HCT116 (cell line): ENCODE measurements at places on chromosomes 12 and 14.

GRCh38 chr12:67697967-67698366 lies 49.4 kb downstream of the DYRK2 start:
- DNase-seq, result no peak

DNA sequence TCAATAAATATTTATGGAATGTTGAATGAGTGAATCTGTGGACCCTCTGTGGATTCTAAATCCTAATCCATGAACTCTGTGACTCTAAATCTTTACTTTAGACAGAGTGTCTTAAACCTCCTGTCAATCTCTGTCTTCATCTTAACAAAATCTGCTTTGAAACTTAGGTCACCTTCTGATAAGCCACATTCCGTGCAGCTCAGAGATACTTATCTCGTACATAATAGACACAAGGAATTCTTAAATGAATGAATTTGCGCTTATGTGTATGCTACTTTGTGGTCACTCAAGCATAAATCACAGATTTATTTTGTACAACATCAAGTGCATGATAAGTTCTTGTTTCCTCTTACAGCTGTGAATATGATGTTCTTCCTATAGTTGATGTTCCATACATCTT lies 2.2 kb upstream of the KRAS start:
- DNase-seq, result no peak

DNA sequence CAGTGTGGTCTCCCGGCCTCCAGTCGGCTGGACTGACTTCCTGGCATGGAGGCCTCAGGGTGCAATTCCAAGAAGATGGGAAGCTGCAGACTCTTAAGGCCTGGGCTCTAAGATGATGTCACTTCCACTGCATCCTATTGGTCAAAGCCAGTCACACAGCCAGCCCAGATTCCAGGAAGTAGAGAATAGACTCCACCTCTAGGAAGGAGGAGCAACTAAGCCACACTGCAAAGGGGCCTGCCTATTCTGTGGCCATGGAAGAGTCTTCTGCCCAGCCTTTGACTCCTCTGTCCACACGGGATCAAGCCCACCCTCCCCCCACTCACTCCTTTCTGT lies 103.9 kb upstream of the RFLNA start:
- peak; percentile 26 for DNase-seq

GRCh38 chr12:132153501-132154340 lies 9.5 kb downstream of the NOC4L start:
- no peak for DNase-seq

GRCh38 chr12:67046062-67046461 lies 223.1 kb upstream of the CAND1 start:
- no peak for DNase-seq

DNA sequence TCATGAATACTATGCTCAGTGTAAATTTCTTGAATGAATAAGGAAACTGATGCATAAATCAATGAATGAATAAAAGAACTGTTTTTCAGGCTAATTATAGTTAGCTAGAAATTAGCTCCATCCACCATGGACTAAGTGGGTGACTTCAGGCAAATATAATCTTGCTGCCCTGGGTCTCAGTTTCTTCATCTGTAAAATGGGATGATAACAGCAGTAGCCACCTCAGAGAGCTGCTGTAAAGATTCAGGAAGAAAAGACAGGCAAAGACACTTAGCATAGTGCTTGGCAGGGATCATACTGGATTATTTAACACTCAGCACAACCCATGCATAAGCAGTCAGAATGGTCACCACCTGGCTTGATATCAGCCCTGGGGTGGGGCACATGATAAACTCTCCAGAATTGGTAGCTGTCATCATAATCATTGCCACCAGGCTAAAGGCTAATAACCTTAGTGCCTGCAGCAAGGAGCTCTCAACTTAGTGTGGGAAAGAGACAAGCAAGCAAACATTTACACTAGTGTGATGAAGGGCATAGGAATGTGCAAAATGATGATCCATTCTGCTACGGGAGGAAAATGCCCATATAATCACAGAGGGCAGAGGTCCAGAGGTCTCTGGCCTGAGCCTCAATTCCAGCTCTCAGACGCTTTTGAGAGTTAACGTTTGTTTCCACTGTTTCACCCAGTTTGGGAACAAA lies 234.7 kb upstream of the TBX3 start:
- DNase-seq, result no peak

- DNase-seq, result no peak
Observed at GRCh38 chr12:24201258-24201970, 251.9 kb upstream of the SOX5 start.

GRCh38 chr14:88482524-88482923 lies 72.3 kb downstream of the PTPN21 start:
- no peak for DNase-seq

DNA sequence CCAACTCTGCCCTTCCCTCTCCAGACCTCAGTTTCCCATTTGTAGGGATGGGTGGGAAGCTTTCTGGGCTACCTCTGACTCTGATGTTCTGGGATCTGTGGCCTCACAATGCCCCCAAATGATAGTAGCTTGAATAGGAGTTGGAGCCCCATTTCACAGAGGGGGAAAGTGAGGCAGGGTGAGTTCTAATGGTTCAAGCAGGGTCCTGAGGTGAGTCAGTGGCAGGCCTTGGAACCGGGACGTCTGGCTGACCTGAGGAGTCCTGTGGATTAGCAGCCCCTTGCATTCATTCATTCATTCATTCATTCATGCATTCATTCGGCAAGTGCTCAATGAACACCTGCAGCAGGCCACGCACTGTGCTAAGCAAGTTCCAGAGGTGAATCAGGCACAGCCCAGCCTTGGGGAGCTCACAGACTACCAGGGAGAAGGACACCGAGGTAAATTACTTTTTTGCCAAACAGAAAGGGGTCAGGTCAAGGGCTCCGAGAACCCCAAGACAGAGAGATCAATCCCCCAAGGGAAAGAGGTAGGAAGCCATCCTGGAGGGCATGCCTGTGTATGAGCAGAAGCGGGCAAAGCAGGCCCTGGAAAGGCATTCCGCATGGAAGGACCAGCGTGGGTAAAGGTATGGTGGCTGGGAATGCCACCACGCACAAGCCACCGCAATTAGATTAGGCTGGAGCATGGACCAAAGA lies 818 bp upstream of the TMEM119 start:
- DNase-seq, result no peak

- no peak for DNase-seq
Observed at GRCh38 chr14:51367600-51367931, 127.5 kb downstream of the TMX1 start.

DNA sequence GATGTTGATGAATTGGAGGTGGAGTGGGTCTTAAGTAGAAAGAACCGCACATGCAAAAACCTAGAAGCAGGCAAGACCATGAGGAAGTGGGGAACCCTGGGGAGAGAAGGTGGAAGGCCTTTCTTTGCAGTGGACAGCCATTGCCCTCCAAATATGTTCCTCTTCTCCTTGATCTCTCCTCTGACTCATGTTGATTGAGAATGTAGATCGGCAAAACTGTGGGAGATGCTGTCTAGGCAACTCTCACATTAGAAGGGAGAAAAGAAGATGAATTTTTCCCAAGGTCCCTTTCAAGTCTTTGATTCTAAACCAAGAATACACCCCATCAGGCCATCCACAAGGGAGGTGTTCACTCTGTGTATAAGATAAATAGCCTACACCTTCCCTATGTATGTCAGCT lies 257.5 kb downstream of the MSRB3 start:
- no peak for DNase-seq

- DNase-seq, result no peak
Observed at GRCh38 chr14:89616852-89617341, 199.9 kb upstream of the FOXN3 start.

DNA sequence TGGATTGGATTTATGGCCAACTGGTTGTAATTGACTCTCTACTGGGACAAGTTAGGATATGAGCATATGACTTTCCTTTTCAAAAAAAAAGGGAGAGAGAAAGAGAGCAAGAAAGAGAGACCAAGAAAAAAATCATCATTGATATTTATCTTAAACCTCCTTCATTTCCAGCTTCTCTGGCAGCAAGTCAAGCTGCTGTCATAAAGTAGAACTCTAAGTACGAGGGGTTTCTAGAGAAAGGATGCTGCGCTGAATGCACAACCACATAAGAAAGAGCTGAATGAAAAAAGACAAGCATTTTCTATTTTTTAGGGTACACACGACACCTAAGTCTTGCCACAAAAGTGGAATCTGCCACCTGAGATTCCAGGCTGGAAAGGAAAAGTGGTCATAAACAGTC lies 182.6 kb downstream of the SLC25A21 start:
- no peak for DNase-seq

DNA sequence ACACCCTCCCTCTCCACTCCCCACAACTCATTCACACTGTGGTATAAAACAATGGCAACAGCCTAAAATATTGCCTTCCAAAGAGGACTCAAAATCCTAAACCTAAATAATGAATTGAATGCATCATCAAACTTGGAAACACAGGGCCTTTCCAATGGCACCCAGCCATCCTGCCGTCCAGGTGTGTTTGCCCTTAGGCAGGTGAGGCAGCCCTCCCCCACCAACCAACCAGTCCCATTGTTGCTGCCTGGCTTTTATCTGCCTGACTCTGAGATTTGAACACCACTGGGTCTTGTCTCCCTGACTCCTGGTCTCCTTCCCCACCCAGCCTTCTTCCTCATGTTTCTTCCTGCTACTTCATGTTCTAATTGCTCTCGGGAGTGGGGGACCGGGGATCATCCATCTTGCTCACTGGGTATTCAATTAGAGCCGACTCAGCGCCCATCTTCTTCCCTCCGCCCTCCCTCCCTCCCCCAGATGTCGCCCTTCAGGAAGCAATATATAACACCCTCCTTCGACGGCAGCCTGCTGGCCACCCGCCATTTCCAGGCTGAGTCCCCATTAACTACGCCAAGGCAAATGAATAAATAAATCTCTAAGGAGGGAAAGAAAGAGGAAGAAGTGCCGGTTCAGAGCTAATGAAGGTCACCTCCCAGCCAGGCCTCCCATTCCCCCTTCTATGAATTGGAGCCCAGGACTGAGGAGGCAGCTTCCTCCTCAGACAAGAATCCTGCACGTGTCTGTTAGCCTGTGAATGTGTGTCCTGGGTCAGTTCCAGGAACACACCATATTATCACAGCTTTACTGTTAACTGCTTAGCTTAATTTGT lies 36.3 kb upstream of the NTF3 start:
- no peak for DNase-seq

GRCh38 chr12:120055231-120056000 lies 61.1 kb downstream of the RAB35 start:
- no peak for DNase-seq

DNA sequence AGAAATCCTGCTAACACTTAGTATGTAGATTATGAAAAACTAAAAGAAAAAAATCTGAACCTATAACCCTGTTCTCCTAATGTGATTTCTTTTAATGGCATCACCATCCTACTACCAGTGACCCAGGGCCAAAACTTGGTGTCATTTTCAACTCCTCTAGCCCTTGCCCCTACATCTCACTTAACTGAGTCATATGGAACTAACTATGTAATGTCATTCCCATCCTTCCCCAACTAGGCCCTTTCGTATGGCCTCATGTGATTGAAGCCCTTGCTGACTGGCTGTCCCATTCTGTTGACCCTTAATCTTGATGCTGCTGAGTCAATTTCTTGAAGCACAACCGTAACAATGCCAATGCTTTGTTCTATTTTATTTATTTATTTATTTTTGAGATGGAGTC lies 7.6 kb downstream of the DMAC2L start:
- DNase-seq, result no peak

DNA sequence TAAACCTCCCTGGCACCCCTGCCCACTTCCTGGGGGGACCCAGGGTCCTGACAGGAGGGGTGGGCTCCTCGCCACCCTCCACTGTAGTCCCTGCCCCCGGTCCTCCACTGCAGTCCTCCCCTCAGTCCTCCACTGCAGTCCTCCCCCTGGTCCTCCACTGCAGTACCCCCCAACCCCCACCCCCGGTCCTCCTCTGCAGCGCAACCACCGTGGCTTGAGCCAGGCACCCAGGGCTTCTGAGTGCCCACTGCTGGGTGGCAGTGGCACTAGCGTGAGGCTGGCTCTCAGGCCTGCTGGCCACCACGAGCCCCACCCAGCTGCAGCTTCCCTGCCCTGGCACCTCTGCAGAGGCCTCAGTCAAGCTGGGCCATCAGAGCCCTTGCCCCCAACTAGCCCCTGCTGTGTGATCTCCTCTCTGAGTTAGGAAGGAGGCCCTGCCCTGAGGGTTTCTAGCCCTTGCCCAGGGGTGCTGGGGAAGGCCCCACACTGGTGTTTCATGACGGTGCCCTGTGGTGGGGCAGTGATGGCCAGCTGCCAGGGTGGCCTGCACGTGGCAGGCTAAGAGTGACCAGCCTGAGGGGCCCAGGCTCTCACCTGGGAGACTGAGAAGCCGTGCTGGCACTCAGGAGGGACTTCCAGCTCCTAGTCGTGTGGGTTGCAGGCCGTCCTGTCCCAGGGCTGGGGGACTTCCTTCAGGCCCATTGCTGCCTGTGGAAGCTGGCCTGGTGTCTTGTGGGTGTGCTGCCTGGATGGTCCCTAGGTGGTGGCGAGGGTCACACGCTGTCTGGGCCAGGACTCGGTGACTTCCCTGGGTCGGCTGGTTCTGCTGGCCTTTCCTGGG lies 9.7 kb downstream of the CEP170B start:
- no peak for DNase-seq

- no peak for DNase-seq
Observed at GRCh38 chr12:103268831-103269514, 226.8 kb downstream of the C12orf42 start.

GRCh38 chr12:56677680-56678079 lies 10.4 kb downstream of the PTGES3 start:
- no peak for DNase-seq

DNA sequence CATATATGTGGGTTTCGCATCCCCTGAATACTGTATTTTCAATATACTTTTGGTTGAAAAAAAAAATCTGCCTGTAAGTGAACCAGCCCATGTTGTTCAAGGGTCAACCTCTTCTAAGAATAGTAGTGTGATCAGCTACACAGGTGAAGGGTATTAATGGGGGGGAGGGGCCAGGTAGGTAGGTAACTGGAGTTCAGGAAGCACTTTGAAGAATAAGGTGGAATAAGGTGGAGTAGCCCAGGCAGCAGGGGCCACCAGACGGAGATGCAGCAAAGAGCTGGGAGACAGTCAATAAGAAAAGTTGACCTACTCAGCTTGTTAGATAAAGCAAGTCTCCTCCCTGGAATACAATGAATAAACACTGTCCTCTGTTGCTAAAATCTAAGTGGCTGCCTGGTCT lies 9.3 kb downstream of the LDHB start:
- DNase-seq, result no peak

- DNase-seq, result no peak
Observed at GRCh38 chr12:108697905-108698304, 33.4 kb downstream of the CORO1C start.

DNA sequence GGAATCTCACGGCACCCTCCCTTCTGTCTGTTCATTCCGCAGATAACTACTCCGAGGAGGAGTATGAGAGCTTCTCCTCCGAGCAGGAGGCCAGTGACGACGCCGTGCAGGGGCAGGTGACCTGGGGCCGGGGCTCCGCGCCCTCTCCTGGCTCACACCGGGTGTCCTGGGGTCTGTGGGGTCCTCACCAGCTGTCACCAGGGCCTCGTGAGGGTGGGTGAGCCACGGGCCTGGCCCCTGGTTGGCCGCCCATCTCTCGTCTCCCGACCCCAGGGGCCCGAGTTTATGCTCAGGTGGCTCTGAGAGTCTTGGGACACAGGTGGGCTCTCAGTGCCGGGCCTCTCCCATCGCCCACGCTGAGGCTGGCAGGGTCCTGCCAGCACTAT lies 30.3 kb upstream of the TEX22 start:
- DNase-seq, result no peak
